CD8-positive, alpha-beta memory T cell (primary cell): ENCODE measurements at places on chromosomes 16 and 17. TPM values are rescaled to one million over a fixed set of nuclear protein-coding genes. Genes with fewer than 3 reads are reported as not detected.

Gene OR1E1
- not detected for total RNA-seq

Gene UTS2R
- not detected for total RNA-seq

- H3K4me1 ChIP-seq, result no peaks in the 10 kb centered on the region
- H3K27me3 ChIP-seq, result no peaks in the 10 kb centered on the region
- no peak overlapping the region for H3K4me3 ChIP-seq
- no peak for DNase-seq
Observed at GRCh38 chr16:69049146-69049545, 56.3 kb upstream of the HAS3 start.

DNA sequence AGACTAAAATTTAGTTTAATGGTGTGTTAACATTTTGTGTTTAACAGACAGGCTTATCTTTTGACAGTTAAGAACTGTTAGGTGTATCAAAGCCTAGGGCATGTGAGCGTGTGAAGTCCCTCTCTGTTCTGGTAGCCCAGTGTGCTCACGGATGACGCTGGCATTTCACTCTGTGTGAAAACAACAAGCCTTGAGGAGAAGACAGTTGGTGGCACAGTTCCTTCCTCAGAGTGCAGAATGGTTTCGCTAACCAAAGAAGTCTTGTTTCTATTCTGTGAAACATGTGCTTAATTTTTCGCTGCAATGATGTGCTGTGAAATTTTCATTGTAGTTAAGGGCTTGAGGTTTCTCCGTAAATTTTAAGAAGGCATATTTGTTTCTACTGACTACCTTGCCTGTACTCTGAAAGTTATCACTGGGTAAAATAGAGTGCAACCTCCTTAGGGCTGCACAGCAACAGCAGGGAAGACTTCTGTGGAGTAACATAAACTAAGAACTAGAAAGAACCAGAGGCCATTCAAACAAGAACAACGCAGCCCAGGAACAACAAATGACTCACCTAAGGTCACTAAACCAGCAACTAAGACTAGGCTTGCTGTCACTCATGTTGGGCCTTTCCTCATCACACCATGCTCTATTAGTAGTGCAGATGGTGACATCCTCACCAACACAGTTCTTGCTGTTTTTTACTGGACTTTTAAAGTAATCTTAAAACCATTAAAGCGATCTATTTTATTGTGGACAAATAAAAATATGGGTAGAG is 33.4 kb downstream of the BRD7 start:
- peaks cover 4% of the 10 kb centered on the region for H3K36me3 ChIP-seq
- no peak overlapping the region for H3K4me3 ChIP-seq
- H3K27me3 ChIP-seq, result no peaks in the 10 kb centered on the region
- DNase-seq, result peak; percentile 45
- no peak overlapping the region for H3K27ac ChIP-seq
- peaks cover 31% of the 10 kb centered on the region for H3K4me1 ChIP-seq

- H3K27me3 ChIP-seq, result no peaks in the 10 kb centered on the region
- DNase-seq, result no peak
- H3K36me3 ChIP-seq, result no peaks in the 10 kb centered on the region
- H3K27ac ChIP-seq, result no peak overlapping the region
- peaks cover 2% of the 10 kb centered on the region for H3K4me1 ChIP-seq
Observed at GRCh38 chr16:89588413-89589109, 13.0 kb downstream of the CPNE7 start.

DNA sequence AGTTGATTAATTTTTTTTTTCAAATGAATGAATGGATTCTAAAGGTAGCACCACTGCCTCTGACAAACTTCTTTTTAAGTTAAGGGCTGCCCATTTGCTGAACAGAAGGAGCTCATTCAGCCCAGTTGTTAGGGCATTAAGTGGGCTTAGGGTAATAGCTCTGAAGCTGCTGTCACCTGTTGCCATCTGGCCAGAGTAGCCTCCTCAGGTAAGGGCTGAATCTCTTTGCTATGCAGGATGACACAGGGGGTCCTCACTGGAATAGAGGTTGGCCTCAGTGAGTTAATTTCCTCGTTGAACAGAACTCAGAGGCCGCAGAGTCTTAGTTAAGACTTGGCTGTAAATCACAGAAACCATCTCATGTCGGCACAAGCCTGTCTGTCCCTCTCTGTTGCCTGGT is 232.8 kb downstream of the CCDC182 start:
- no peaks in the 10 kb centered on the region for H3K4me1 ChIP-seq
- H3K27me3 ChIP-seq, result no peaks in the 10 kb centered on the region
- H3K36me3 ChIP-seq, result no peaks in the 10 kb centered on the region
- no peak overlapping the region for H3K27ac ChIP-seq
- no peak overlapping the region for H3K4me3 ChIP-seq

- H3K36me3 ChIP-seq, result no peaks in the 10 kb centered on the region
- no peak overlapping the region for H3K4me3 ChIP-seq
- H3K27ac ChIP-seq, result no peak overlapping the region
- no peaks in the 10 kb centered on the region for H3K4me1 ChIP-seq
- no peaks in the 10 kb centered on the region for H3K27me3 ChIP-seq
Observed at GRCh38 chr17:10920558-10921108, 82.7 kb upstream of the PIRT start.
